ENCODE measurements at places on chromosomes 5 and 9.

GRCh38 chr5:21823076-21823574, 1030.0 kb downstream of the CDH12 start:
- ATAC-seq: no peak

- ATAC-seq: peak; percentile 62
These were observed 492 bp downstream of the TENT2 start for GRCh38 chr5:79612667-79613198.

- ATAC-seq: no peak
These were observed 54.0 kb downstream of the CCDC171 start for GRCh38 chr9:15606643-15607472.

DNA sequence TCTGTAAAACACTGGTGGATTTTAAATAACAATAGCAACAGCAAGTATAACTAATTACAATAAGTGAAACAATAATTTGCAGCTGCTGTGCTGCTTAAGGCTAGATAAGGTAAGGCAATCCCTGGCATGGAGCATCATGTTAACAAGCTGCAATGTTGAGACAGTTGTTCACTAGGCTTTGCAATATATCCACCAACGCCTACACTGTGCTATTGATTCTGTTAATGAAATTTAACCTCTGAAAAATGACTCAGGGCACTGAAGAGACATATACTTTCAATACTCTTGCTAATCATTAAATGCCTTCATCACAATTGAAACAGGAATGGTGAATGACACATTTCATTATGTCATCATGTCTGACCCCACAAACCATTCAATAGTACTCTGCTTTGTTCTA, 255.0 kb downstream of the EFNA5 start:
- peak; percentile 46 for ATAC-seq

GRCh38 chr9:126421567-126422428, 95.2 kb downstream of the MVB12B start:
- ATAC-seq: no peak

DNA sequence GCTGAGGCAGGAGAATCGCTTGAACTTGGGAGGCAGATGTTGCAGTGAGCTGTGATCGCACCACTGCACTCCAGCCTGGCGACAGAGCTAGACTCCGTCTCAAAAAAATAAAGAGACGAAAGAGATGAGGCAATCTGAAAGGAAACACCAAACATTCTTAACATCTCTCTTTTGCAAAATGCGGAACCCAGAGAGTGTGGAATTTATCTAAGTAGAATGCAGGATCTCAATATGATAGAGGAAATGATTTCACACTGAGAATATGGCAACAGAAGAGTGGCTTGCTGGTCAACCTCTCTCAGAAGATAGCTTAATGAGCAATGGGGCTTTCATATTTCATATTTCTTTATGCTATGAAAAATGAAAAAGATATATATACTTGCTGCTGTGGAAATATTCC, 33.4 kb upstream of the PCA3 start:
- no peak for ATAC-seq

- no peak for ATAC-seq
These were observed 99.2 kb downstream of the ADAMTS12 start for GRCh38 chr5:33792559-33792958.

DNA sequence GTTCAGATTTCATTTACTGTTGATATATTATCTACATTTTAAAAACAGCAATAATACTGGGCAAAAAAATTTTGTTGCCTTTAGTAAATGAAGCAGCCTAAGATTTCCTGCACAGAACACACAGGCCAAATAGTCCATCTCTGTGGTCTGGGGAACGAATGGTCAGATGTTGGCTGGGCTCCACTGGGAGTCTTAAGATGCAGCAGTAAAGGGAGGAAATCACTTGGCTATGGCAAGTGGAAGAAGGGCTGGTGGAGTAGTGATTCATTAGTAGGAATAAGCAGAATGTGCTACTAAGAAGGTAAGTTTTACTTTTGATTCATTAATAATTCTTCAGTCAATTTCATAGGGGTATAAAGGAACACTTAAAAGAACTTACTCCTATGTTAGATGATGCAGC, 91.1 kb upstream of the ARRDC3 start:
- ATAC-seq: no peak

GRCh38 chr5:156951359-156951758, 11.7 kb downstream of the TIMD4 start:
- ATAC-seq: no peak

GRCh38 chr9:21506626-21507482, 24.7 kb upstream of the IFNE start:
- ATAC-seq: no peak

GRCh38 chr5:133065471-133065870, 13.7 kb downstream of the HSPA4 start:
- ATAC-seq: no peak

DNA sequence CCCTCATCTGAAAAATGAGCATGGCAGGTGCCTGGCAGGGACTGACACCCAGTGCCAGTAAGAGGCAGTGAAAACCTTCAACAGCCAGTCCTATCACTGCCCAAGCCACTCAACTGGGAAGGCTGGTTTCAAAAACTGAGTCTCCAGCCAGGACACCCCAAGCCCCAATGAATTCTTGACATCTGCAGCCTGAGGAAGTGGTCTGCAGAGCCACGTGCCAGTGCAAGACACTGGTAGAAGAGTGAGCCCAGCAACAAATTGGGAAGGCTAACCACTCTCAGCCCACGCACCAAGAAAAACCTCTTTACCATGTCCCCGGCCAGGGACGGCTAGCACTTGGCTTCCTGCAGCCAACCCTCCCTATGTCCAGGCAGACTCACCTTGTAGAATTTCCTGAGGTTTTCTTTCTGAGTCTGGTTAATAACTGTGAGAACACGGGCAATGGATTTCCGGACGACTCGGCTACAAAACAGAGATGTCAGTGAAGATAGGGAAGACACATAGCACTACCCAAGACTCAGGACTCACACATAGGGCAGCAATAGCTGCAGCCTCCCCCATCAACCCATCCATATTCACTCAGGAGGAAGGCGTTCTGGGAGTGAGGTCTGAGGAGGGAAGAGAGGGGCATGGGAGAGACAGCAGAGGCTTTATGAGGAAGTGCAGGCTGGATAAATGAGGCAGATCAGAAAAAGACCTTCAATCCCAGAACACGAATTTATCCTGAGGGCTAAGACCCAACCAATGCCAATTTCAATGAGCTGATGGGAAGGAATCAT, 1.8 kb downstream of the RPL35 start:
- no peak for ATAC-seq

- ATAC-seq: no peak
These were observed 46.8 kb upstream of the HAPLN1 start for GRCh38 chr5:83767409-83767992.

DNA sequence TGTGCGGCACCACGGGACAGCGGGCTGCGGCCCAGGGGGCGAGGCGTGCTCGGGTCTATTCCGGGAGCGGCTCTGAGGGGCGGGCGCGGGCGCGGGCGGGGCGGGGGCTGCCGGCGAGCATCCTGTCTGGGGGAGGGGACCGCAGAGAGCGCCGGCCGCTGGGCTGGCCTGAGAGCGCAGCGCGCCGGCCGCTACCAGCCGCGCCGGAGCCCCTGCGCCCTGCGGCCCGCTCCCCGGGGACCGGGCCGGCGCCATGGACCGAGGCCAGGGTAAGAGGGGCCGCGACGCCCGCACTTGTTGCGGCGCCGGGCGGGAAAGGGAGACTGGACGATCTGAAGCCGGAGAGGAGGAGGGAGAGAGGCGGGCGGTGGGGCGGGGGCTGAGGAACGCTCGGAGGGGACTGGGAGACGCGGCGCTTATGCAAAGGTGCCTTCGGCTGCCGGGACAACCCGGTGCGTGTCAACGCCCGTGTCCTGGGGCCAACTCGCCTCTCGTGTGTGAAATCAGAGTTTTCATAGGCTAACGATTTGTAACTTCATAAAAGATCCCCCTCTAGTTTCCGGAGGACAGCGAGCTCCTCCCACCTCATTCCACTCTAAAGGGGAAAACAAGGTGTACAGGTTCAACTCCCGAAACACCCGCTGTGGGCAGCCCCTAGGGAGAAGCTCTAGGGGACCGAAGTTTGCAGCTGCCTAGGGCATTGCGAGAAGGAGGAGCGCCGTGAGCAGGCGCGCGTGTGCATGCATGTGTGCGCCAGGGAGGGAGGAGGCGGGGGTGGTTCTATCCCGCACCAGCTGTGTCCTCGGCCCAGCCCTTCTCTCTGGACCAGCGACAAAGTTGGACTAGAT, at the start of gene AFAP1L1:
TSS of gene AFAP1L1 (plus strand) at position 144 of the 848 bp plus-strand sequence. CDS start at position 254, 110 bp downstream.
- peak; percentile 77 for ATAC-seq

DNA sequence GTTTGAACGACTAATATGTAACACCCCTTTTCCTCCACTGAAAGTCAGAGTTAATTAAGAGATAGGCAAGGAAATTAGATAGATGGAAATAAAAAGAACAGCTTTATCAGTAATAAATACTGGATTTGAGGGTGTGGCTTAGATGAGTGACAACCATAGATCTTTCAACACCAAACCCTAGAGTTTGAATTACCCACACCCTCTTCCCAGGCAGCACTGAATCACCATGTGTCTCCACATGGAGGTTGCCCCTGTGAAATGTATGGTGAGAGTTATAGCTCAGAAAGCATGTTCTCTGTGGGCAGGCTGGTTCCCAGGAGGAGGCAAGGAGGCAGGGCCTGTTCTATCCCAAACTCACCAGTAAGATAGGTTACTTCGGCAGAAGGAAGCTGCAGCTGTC, 69.7 kb downstream of the TMEM174 start:
- no peak for ATAC-seq

GRCh38 chr9:16368237-16369087, 502.0 kb downstream of the BNC2 start:
- no peak for ATAC-seq

DNA sequence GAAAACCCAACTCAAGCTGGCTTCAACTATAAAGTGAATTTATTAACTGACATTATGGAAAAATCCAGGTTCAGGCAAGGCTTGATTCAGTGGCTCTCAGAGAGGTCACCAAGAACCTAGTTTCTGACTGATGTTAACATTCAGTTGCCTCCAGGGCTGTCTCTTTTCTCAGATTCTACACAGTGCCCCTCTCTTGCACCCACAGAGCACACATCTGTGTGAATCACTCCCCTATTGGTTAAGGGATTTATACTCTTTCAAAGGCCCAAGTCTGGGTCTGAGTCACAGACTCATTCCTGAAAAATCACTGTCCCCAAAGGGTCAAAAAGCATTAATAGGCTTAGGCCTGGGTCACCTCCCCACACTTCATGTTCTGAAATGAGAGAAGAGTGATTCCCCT, 6.2 kb upstream of the HAVCR2 start:
- no peak for ATAC-seq

GRCh38 chr9:33852216-33852826, 35.4 kb downstream of the UBE2R2 start:
- peak; percentile 57 for ATAC-seq

- no peak for ATAC-seq
These were observed 566.0 kb upstream of the CDH18 start for GRCh38 chr5:20554001-20554400.

- no peak for ATAC-seq
These were observed 869.4 kb upstream of the NUDT12 start for GRCh38 chr5:104431981-104432380.

DNA sequence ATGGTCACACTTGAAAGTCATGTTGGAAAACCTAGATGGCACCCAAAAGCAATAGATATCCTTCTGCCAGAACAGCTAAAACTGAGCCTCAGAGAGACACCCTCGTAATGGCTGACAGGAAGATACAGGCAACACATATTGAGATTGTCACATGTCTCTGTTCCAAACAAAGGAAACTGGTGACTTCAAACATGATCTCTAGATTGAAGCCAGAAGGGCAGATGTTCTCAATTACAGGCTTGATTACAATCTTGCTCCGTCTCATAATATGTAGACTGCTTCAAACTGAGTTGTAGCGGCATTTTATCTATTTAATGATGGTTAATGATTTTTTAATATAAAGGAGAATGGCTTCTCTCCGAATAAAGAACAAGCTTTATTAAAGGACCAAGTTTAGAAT, 774.3 kb downstream of the KCTD16 start:
- ATAC-seq: no peak

DNA sequence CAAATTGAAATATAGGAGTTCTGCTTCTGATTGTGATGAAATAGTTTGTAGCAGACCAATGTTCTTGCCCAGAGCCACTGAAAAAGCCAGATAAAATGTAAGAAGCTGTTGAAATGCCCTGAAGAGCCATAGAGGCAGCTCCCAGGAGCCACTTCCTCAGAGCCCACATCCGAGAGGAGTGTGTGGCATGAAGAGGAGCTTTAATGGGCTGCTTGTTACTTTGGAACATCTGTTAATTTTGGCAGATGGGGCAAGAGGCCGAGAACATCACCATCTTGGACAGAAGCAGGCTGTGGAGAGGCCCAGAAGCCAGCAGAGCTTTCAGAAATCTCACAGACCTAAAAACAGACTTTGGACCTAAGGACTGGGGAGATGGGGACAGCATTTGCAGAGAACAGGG, 370.8 kb downstream of the GADD45G start:
- no peak for ATAC-seq

- ATAC-seq: peak; percentile 43
These were observed 59.6 kb upstream of the MAN2A1 start for GRCh38 chr5:109630093-109630492.

- ATAC-seq: no peak
These were observed 4.3 kb downstream of the MTRR start for GRCh38 chr5:7873216-7873615.

DNA sequence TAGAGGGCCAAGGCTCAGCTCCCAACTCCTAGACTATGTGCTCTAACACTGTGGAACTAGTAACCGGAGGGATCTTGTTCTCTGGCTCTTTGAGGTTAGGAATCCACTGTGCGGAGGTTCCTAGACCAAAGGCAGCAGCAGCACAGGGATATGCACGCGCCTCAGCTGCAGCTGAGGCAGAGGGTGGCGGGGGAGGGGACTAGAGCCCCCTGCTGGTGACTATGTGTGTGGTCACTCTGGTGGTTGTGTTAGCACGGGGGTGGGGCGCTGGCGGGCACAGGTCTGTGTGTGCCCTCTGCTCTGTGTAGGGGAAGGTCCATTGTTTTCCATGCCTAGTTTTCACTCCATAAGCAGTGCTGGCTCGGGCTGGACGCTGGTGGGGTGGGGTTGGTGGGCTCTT, 458.0 kb upstream of the IZUMO3 start:
- no peak for ATAC-seq

DNA sequence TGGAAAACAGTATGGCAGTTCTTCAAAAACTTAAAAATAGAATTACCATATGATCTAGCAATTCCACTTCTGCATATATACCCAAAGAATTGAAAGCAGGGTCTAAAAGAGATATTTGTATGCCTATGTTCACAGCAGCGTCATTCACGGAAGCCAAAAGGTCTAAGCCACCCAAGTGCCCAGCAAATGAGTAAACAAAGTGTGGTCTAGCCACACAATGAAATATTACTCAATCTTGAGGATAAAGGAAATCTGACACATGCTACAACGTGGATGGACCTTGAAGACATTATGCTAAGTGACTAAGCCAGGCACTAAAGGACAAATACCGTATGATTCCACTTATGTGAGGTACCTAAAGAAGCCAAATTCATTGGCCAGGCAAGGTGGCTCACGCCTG, 11.1 kb upstream of the MED27 start:
- no peak for ATAC-seq

- no peak for ATAC-seq
These were observed 45.6 kb downstream of the FOXI1 start for GRCh38 chr5:170151097-170151831.

DNA sequence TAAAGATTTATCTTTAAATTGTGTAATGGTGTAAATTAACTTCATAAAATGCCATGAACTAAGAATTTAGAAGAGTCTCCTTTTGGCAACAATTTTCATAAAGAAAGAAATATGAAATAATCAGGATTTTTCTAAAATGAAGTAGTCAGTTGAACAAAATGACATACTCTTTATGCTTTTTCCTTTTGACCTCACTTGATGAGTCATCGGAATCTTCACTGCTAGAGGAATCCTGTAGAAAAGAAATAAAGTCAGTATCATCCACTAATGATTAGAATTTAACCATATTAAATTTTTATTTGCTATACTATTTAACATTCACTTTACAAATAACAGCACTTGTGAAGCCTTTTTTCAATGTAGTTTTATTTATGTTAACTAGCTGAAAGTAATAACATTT, 26.1 kb downstream of the CHD1 start:
- ATAC-seq: no peak
